Activated naive CD8-positive, alpha-beta T cell treated with anti-CD3 and anti-CD28 coated beads, Interleukin-2, amount 10 ng/mL, durations not matched to agents 7 days and 5 days (primary cell): ENCODE measurements at places on chromosomes 4 and X.

DNA sequence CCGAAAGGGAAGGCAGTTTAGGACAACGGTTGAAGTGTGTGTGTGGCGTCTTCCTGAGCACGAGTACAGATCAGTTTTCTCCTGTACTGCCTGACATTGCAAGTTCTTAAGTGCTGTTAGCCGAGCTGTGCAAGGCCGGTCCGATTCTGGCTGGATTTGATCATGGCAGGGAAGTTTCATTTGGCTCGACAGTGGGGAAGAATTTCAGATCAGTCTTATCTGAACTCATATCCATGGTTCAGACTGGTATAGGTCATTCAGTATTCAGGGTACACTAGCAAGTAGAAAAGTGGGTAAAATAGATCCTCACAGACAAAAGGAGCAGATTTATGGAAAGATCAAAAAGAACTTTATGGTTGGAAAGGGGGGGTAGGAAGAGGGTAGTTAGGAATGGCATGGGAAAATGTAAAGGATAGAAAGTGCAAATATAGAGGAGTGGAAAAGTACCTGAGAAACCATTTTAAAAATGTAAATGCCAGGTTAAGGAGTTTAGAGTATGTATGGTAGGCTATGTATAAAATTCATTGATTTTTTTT, 716 bp downstream of the THAP9 start:
- DNase-seq = no peak
- H3K27me3 ChIP-seq = no peaks in the 10 kb centered on the region
- H3K36me3 ChIP-seq = peaks cover 13% of the 10 kb centered on the region
- no peak overlapping the region for H3K27ac ChIP-seq
- no peak overlapping the region for H3K4me3 ChIP-seq
- H3K4me1 ChIP-seq = peaks cover 40% of the 10 kb centered on the region

GRCh38 chr4:688854-689681, at the start of gene SLC49A3:
Gene SLC49A3, minus strand, starts transcription at chr4:689151. Its CDS starts 24 bp downstream, at chr4:689127.
- H3K4me3 ChIP-seq = peak within 1 kb of the TSS; percentile 35
- no peak within 1 kb of the TSS for H3K27ac ChIP-seq
- H3K36me3 ChIP-seq = no peaks in the 10 kb centered on the region
- peaks cover 4% of the 10 kb centered on the region for H3K27me3 ChIP-seq
- peak; percentile 50 for DNase-seq

- no peak overlapping the region for H3K27ac ChIP-seq
- H3K4me1 ChIP-seq = peaks cover 7% of the 10 kb centered on the region
- H3K27me3 ChIP-seq = peaks cover 5% of the 10 kb centered on the region
- no peak for DNase-seq
- no peak overlapping the region for H3K4me3 ChIP-seq
- H3K36me3 ChIP-seq = no peaks in the 10 kb centered on the region
Measured at GRCh38 chr4:138953961-138954371, 61.6 kb upstream of the NOCT start.

DNA sequence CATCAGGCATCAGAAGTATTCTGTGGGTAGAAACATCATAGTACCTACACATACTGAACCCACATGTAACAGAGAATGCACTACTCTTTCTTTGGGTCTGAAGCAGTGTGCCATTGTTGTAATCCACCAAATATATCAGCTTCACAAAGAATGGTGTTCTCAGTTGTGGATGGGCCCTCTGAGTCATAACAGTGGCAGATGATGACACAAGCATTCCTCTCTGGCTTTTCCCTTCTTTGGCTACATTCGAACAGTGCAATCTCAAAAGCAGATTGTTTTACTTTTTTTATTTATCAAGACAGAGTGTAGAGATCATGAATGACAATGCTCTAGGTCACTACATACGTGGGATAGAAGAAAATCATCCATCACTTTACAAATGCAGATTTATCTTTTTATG, 247.2 kb upstream of the EPHA5 start:
- H3K27ac ChIP-seq = no peak overlapping the region
- no peaks in the 10 kb centered on the region for H3K27me3 ChIP-seq
- H3K4me3 ChIP-seq = no peak overlapping the region
- H3K4me1 ChIP-seq = no peaks in the 10 kb centered on the region

DNA sequence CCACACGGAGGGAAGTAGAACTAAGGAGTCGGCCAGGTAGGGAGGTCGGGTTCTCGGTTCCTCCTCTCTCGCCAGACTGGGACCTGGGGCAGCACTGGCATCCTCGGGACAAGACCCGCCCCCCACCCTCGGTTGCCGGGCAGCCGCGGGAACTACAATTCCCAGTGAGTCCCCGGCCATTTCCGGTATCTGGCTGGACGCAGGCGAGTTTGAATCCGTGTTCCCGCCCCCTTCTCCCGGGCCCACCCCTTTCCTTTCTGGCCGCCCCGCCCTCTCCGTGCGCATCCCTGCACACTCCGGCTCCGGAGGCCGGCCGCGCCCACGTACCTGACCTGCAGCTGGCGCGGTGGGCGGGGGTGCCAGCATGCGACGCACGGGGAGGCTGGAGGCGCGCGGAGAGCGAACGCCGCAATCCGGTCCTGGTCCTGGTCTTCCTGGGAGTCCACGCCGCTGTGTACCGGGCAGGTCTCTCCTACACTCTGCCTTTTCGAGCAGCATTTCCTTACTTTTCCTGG, 10.2 kb upstream of the DLG3 start:
- peak; percentile 64 for DNase-seq
- peak overlapping the region; percentile 89 for H3K4me3 ChIP-seq

- H3K27me3 ChIP-seq = no peaks in the 10 kb centered on the region
- H3K36me3 ChIP-seq = peaks cover 17% of the 10 kb centered on the region
- no peaks in the 10 kb centered on the region for H3K4me1 ChIP-seq
Measured at GRCh38 chrX:68536884-68537283, 38.0 kb downstream of the YIPF6 start.

GRCh38 chr4:83272900-83273299, 11.7 kb downstream of the COQ2 start:
- H3K27ac ChIP-seq = no peak overlapping the region
- peaks cover 15% of the 10 kb centered on the region for H3K4me1 ChIP-seq
- H3K36me3 ChIP-seq = peaks cover 28% of the 10 kb centered on the region
- no peak for DNase-seq

GRCh38 chr4:129488427-129488826, 392.5 kb downstream of the C4orf33 start:
- H3K4me1 ChIP-seq = no peaks in the 10 kb centered on the region
- H3K4me3 ChIP-seq = no peak overlapping the region
- no peak for DNase-seq
- no peaks in the 10 kb centered on the region for H3K36me3 ChIP-seq

DNA sequence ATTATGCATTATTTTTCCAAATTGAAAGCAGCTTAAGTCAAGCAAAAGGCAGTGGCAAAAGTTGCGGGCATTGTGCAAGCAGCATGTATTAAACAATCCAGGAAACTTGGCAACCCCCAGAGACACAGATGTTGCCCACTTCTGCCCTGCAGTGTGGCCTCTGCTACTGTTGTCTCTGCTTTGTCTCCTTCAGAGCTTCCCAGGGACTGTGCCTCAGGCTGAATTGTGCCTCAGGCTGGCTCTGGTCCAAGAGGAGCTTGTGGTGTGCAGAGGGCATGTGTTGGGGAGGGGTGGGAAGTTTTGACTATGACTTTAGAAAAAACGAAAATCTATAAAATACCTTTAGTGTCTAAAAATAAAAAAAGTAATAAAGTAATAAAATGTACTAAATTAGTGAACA, 201.4 kb downstream of the CCSER1 start:
- H3K27me3 ChIP-seq = peaks cover 2% of the 10 kb centered on the region
- no peaks in the 10 kb centered on the region for H3K36me3 ChIP-seq
- DNase-seq = no peak
- no peak overlapping the region for H3K27ac ChIP-seq
- H3K4me1 ChIP-seq = no peaks in the 10 kb centered on the region
- no peak overlapping the region for H3K4me3 ChIP-seq

GRCh38 chr4:176090115-176090514, 24.5 kb downstream of the WDR17 start:
- no peak overlapping the region for H3K27ac ChIP-seq
- peaks cover 2% of the 10 kb centered on the region for H3K27me3 ChIP-seq
- H3K4me3 ChIP-seq = no peak overlapping the region
- DNase-seq = no peak
- H3K36me3 ChIP-seq = no peaks in the 10 kb centered on the region
- H3K4me1 ChIP-seq = peaks cover 4% of the 10 kb centered on the region

DNA sequence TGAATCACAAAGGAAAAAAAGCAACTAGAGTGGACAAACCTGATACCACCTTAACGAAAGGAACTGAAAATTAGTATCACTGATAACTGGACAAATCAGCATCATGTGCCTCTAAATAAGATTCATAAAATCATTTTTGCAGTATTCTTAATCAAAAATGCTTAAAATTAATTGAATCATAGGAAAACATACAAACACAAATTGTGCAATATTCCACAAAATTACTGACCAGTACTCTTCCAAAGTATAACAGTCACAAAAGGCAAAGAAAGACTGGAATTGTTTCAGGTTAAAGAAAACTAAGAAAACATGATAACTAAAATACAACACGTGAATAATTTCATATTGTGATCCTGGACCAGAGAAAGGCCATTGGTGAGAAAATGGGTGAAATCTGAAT, 27.1 kb downstream of the FBXW7 start:
- H3K27ac ChIP-seq = no peak overlapping the region
- no peaks in the 10 kb centered on the region for H3K27me3 ChIP-seq
- H3K36me3 ChIP-seq = peaks cover 10% of the 10 kb centered on the region
- no peak for DNase-seq
- peaks cover 7% of the 10 kb centered on the region for H3K4me1 ChIP-seq
- no peak overlapping the region for H3K4me3 ChIP-seq

DNA sequence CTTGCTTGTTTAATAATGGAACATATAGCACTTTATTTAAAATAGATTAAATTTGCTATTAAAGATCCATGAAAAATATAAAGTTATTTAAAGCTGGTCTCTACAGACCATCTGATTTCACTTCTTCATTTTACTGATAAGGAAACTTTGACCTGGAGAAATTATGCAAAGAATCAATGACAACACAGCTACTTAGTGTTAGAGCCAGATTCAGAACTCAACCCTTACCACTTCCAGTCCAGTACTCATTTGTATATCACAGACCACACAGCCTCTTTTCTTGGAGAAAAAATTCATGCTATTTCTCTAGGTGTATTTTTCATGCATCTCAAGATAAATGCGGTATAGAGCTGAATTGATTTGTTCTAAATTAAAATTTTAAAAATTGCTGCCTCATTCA, 34.0 kb downstream of the WDFY3 start:
- H3K27ac ChIP-seq = no peak overlapping the region
- H3K36me3 ChIP-seq = no peaks in the 10 kb centered on the region
- no peak for DNase-seq
- H3K4me3 ChIP-seq = no peak overlapping the region

GRCh38 chrX:121356139-121356849, 308.9 kb downstream of the GLUD2 start:
- DNase-seq = no peak
- no peaks in the 10 kb centered on the region for H3K27me3 ChIP-seq
- no peaks in the 10 kb centered on the region for H3K36me3 ChIP-seq
- no peak overlapping the region for H3K27ac ChIP-seq
- no peaks in the 10 kb centered on the region for H3K4me1 ChIP-seq

GRCh38 chrX:49308604-49309269, 5.3 kb downstream of the GAGE10 start:
- no peaks in the 10 kb centered on the region for H3K27me3 ChIP-seq
- H3K4me1 ChIP-seq = peaks cover 17% of the 10 kb centered on the region
- H3K36me3 ChIP-seq = peaks cover 2% of the 10 kb centered on the region
- H3K4me3 ChIP-seq = peak overlapping the region; percentile 83

GRCh38 chr4:157898836-157899605, 273.8 kb downstream of the GASK1B start:
- no peaks in the 10 kb centered on the region for H3K4me1 ChIP-seq
- H3K36me3 ChIP-seq = no peaks in the 10 kb centered on the region
- DNase-seq = no peak
- no peak overlapping the region for H3K4me3 ChIP-seq
- H3K27me3 ChIP-seq = no peaks in the 10 kb centered on the region

DNA sequence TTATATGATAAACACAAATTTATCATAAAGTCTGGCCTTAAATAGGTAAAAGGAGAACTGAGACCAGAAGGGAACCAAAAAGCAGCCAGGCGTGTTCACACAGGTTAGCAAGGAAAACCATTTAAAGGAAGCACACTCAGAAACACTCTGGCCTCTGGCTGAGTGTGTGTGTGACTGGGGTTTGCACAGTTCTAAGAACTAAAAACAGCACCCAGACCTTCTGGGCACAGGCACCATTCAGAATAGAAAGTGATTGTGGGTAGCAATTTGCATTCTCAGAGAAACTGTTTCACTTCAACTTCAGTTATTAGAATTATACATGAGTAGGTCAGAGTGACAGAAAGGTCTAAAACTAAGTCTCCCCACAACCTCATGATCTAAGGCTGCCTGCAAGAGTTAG, 10.0 kb downstream of the GPR82 start:
- H3K27ac ChIP-seq = peak overlapping the region; percentile 94
- peaks cover 1% of the 10 kb centered on the region for H3K36me3 ChIP-seq
- H3K4me3 ChIP-seq = peak overlapping the region; percentile 72

DNA sequence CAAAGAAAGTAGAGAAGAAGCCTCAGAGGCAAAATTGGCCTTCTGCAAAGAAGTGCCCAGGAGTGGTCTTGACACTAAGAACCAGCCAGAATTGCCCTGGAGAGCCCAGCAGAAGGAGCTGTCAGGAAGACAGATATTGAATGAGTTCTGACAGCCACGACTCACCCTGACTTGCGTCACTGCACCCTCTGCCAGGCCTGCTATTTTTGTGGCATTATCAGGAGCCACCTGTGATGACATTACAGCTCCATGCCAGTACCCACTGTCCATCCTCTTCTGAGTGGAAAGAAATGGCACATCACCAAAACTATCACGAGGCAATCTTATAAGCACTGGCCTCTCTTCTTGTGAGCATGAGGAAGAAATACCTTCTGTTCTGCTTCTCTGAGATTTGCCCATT, 67.7 kb downstream of the SMIM20 start:
- DNase-seq = no peak
- H3K27me3 ChIP-seq = peaks cover 9% of the 10 kb centered on the region
- no peaks in the 10 kb centered on the region for H3K36me3 ChIP-seq

GRCh38 chr4:70841951-70842350, 2.3 kb upstream of the GRSF1 start:
- DNase-seq = no peak
- no peak overlapping the region for H3K27ac ChIP-seq
- peaks cover 13% of the 10 kb centered on the region for H3K4me1 ChIP-seq
- no peaks in the 10 kb centered on the region for H3K27me3 ChIP-seq
- H3K4me3 ChIP-seq = no peak overlapping the region
- H3K36me3 ChIP-seq = peaks cover 4% of the 10 kb centered on the region

GRCh38 chrX:21993265-21993664, 38.9 kb upstream of the PHEX start:
- peaks cover 20% of the 10 kb centered on the region for H3K36me3 ChIP-seq
- no peak overlapping the region for H3K4me3 ChIP-seq
- H3K27ac ChIP-seq = no peak overlapping the region
- no peak for DNase-seq

GRCh38 chrX:107470971-107471370, 21.5 kb downstream of the FRMPD3 start:
- H3K36me3 ChIP-seq = no peaks in the 10 kb centered on the region
- no peak for DNase-seq
- no peak overlapping the region for H3K27ac ChIP-seq
- no peak overlapping the region for H3K4me3 ChIP-seq
- no peaks in the 10 kb centered on the region for H3K27me3 ChIP-seq

GRCh38 chrX:107905366-107905765, 76.8 kb downstream of the TEX13B start:
- H3K4me3 ChIP-seq = no peak overlapping the region
- DNase-seq = no peak
- H3K4me1 ChIP-seq = peaks cover 1% of the 10 kb centered on the region
- no peaks in the 10 kb centered on the region for H3K27me3 ChIP-seq
- H3K27ac ChIP-seq = no peak overlapping the region
- peaks cover 2% of the 10 kb centered on the region for H3K36me3 ChIP-seq

GRCh38 chrX:2848871-2849301, 20.2 kb downstream of the GYG2 start:
- H3K27ac ChIP-seq = no peak overlapping the region
- H3K36me3 ChIP-seq = no peaks in the 10 kb centered on the region
- peaks cover 4% of the 10 kb centered on the region for H3K27me3 ChIP-seq
- DNase-seq = no peak
